ENCODE measurements at places on chromosomes 2 and 18.

GRCh38 chr2:46314065-46314835 is 17.0 kb downstream of the EPAS1 start:
- no peak for DNase-seq

DNA sequence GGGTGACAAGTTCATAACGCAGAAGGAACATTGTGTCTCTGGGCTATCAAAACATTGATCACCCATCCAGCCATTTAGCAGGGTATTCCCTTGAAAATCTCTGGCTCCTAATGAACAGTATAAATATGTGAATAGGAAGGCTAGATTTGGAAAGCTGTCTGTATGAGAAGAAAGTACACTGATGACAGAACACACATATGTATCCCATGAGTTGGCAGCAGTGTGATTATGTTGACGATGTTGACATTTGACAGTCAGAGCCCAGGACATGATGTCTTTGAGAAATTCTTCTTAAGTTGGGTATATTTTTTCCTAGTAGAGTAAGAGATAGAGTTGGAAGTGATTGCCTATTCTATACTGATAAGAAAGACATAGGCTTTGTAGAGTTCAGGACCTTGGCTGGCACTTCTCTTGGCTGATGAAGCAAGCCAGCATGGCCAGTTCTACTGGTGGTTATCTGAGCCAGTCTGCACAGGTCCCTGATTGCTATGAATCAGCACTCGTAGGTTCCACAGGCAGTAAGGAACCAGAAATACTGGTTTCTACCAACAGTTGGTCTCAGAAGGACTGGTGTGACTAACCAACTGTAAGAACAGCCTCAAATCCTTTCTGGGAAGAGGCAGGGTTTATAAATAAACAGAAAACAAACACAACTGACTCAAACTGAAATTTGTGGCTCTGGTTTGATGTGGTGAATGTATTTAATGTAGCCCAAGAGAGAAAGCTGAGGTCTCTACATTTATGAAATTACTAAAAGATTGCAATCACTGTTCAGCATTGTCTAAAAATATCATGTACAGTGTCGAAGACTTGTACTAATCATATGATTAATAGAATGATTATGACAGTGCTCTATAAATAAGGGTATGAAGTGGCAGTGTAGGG is 43.9 kb upstream of the RAPH1 start:
- no peak for DNase-seq

DNA sequence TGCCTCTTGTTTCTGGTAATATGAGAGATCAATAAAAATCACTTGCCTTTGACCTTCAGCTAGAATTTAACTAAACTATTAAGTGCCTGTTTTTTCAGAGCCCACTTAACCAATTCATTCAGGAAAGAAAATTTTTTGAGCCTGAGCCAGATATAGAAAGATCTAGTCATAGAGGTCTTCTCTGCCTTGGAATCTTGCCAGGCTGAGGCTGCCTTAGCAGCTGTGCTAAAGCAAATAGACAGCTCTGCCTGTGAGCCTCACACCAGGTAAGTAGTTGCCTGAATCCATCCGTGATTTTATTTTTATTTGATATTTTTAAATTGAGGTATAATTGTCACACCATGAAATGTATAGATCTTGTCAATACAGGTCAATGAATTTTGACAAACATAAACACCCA is 27.4 kb downstream of the EVX2 start:
- no peak for DNase-seq

GRCh38 chr2:25250331-25251070 is 82.1 kb upstream of the POMC start:
- no peak for DNase-seq

Data from activated CD4-positive, alpha-beta T cell treated with anti-CD3 and anti-CD28 coated beads, Interleukin-2, amount 50 U/mL, for 1 hour (primary cell).